GM19239 (cell line): ENCODE measurements at places on chromosomes 4 and X.

- no peak for DNase-seq
Measured at GRCh38 chr4:86015412-86016350, 344.2 kb downstream of the MAPK10 start.

- DNase-seq, result no peak
Measured at GRCh38 chrX:13220916-13221315, 98.9 kb downstream of the ATXN3L start.

DNA sequence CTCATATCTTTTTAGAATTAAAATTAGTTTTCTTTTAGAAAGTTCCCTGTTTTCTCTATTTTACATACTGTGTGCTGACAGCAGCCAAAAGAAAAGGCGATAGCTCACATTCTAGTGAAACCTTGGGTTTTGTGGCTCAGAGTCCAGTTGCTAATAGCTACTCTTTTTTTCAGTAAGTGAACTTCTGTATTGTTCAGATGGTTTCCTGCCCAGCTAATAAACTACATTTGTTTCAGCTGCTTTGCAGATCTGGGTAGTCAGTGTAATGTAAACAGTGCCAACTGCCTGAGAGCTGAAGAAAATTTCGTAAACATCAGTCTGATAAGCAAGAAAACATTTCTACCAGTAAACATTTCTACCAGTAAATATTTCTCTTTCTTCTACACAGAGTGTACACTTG is 370.2 kb downstream of the GRIA2 start:
- DNase-seq, result no peak

GRCh38 chrX:25941559-25942250 is 196.4 kb upstream of the MAGEB18 start:
- no peak for DNase-seq

- DNase-seq, result no peak
Measured at GRCh38 chrX:10282490-10282889, 125.7 kb downstream of the CLCN4 start.

DNA sequence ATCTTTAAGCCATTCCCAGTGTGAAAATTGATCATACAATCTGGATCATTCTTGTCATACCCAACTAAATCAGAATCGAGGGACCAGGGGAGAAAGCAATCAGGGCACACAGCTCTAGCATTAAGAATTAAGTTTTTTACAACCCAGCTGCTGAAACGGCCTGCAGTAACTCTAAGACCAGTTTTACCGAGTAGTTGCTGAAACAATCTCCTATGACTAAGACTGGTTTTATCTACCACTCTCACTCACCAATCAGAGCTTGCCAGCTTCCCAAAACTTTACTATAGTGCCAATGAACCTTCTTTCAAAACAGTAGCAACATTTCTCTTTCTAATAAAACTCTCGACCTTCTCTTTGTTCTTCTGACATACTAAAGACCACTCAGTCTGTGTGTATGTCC is 2.8 kb upstream of the SAP30 start:
- no peak for DNase-seq

DNA sequence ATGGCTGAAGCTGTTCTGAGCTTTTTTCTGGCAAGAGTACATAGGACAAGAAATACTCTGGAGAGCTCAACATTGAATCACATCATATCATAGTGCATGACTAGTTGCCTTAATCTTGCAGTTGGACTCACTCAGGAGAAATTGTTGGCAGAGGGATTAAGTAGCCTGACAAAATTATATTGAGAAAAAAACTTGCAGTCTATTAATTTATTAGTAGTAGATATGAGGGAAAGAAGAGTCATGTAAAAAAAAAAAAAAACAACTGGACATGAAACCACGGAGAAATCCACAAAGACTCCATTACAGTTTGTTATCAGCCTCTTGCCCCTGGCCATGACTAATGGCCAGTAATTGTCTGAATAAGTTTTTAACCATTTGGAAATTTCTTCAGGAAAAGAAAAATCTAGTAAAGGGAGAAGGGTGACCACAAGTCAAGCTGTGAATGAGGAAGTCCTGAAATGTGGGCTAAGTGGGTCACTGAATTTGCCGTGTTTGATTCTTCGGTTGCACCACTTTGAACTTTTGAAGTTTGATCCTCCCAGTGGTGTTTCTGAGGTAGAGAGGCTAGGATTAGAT is 45.6 kb downstream of the FHL1 start:
- DNase-seq, result no peak

DNA sequence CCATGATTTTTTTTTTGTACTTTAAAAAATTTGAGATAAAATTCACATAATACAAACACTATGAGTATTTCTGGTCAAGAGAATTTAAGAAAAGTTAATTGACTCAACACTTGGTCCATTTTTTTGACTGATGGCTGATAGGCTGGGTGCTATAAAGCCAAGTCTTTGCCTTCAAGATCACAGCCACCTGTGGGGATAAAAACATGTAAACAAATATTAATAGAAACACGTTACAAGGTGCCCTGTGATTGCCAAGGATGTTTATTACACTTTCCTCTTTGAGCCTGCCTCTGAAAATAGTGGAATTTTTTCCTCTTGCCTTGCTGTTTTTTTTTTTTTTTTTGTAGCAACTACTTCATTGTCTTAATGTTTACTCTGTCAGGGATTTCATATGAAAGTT is 63.3 kb downstream of the FHIP1A start:
- DNase-seq, result no peak

DNA sequence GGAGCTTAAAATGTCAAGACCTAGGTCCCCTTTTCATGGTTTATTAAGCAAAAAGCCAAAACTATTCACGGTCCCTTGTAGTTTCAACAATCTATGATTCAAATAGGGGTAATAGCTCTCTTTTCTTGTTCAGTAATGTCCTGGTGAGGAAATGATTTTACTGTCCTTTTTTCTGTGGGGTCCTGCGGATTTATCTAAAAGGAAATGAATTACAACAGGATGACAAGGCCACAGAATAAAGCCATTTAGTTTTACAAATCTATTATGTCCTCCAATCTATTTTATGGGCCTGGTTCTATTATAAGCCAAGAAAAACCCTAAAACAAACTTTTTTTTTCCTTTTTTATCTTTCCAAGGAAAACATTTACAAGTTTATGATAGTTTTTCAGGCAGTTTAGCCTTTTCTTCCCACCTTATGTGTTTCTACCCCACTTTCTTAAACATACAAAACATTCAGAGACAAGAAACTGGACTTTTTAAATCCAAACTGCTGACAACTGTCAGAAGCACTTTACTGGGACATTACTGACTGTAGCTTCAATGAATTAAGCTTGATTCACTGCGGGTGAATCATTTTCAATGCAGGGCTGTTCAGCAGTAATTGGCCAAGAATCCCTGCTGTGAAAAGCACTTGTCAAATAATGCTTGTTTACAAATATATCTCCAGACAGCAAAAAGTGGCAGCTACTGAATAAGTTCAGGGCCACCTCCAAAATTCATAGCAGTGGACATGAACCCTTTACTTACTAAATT is 4.3 kb downstream of the EPHA5 start:
- DNase-seq, result no peak

DNA sequence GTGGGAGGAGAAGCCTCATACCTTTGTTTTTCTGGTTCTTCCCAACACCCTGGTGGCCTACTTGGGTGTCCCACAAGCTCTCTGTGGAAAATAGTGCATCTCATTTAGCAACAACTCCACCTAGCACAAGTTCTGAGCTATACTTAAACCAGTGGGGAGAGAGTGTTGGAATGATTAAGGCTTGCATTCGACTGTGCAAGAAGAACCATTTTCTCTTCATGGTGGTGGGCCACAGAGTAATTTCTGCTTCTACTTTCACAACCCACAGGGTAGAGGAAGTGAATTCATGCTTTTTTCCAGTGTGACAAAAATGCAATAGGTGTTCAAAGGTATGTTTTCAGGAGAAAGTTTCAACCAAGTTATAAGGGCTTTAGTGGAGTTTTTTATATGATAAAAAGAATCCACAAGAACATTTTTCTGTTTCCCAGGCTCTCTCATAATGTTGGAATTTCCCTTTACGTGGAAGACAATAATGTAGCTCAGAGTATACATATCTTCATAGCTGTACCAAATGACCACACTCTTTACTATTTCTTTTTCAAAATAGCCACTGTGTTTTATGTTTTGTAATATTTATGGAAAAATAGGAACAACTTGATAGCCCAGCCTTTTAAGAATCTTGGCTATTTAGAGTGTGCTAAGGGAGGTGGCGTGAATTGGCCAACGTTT is 80.3 kb upstream of the HHIP start:
- DNase-seq, result no peak

DNA sequence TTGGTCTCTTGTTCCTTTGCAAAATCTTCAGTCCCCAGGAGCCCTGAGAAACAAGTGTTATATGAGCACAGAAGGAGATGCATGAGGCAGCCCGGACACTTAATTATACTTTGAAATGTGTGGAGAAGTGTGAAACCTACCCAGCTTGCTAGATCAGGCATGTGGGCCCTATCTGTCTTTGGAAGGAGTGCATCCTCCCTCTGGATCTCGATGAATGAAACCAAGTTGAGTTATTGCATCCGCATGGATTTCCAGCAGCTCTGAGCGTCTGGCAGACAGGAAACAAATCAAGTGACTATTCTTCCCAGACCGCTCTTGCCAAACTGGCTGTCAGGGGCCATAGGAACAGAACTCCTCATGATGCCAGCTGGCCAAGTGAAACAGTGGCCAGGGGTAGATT is 19.6 kb upstream of the SOWAHD start:
- no peak for DNase-seq

DNA sequence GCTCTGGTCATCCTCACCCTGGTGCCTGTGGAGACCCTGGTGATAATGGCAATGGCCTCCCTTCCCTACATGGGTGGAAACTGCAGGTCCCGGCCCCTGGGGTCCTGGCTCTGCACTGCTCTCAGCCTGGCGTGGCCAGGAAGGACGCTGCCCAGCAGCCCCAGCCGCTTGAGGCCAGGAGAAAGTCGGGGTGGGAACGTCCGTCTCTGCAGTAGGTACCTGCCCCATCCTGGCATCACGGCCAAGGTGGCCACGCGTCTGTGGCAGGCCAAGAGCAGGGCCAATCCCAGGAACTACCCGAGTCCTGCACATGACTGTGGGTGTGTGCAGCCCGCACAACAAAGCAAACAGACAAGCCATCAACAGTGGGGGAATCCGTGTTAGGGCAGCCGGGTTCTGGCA is 33.8 kb downstream of the FGFRL1 start:
- no peak for DNase-seq

- no peak for DNase-seq
Measured at GRCh38 chr4:173365359-173365996, 5.3 kb upstream of the SAP30 start.

- DNase-seq, result no peak
Measured at GRCh38 chr4:188408244-188409030, 269.2 kb downstream of the TRIML1 start.

DNA sequence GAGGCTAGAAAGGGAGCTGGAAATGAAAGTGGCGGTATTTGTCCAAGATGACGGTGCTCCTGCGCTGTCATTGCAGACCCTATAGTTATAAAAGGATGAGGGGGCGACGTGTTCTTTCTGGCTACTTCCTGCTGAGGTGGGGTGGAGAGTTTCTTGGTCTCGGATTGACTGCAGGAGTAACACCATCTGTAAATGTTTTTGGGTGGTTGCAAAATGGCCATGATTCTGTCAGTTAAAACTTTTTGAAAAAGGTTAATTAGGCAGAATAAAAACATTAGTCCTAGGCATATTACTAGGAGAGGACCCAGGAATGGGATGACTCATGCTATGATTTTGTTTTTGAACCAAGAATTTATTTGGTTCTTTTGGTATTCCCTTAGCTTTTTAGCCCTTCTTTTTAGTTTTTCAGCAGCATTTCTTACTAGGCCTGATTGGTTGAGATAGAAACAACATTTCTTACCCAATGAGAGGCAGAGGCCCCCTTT is 53.1 kb downstream of the USP11 start:
- DNase-seq, result no peak

DNA sequence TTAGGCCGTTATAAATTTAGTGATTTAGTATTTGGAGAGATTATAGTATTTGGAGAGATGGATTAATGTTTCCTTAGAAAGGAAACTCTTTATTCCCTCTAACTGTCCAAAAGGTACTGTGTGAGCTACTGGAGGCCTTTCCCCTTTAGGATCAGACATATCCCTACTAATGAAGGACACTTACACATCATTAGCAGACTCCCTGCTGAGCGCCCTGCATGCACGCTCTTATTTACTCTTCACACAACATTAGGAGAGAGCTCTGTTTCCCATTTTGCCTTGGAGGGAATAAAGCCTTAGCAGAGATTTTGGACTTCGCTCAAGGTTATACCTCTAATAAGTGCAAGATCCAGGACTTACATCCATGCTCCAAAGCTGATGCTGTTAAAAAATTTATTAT is 17.8 kb upstream of the STOX2 start:
- DNase-seq, result no peak

GRCh38 chrX:9566150-9566621 is 101.3 kb downstream of the TBL1X start:
- DNase-seq, result no peak

DNA sequence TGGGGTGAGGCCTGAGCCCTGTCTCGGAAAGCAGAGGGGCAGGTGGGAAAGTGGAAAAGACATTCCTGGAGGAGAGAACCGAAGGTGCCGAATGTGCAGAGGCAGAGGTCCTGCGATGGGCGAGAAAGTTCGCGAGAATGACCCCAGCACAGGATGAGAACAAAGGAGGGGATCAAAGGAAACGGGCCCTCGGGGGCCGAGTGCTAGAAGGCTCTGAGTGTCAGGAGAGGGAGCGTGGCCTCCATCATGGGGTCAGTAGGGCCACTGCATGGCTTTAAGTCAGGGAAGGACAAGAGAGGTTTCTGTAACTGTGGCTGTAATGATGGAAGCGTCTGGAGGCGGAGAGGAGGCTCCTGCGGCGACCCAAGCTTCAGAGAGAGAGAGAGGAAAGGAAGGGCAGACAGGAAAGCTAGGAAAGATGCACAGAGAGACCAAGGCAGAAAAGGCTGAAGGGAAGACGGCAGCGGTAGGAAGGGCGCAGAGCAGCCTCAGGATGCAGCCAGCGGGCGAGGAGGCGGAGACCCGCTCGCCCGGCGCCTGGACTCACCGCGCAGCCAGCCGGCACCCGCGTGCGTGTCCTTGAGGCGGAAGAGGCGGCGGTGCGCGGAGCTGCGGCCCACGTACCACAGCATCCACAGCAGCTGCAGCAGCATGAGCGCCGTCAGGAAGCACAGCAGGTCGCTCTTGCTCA is 669 bp downstream of the OTOP1 start:
- no peak for DNase-seq

GRCh38 chr4:25433966-25434827 is 57.1 kb downstream of the ANAPC4 start:
- DNase-seq, result no peak

DNA sequence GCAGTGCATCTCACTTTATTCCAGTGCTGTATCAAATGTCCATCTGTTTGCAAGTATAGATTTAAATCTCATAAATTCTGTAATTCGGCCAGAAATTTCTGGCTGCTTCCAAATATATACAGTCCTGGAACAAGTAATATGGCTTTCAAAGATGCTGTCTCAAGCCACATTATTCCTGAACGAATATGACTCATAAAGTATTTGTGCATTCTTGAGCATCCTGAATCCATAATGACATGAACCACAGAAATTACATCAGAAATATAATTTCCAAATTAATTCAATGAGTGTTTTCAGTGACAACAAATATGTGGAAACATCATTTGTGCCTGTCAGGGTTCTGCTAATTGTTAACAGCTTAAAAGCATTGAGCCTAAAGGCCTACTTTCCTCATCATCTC is 140.9 kb upstream of the HPGD start:
- DNase-seq, result no peak
